ENCODE measurements at places on chromosomes 2 and 18.

- DNase-seq, result no peak
Observed at GRCh38 chr2:2575870-2576386, 244.9 kb upstream of the MYT1L start.

DNA sequence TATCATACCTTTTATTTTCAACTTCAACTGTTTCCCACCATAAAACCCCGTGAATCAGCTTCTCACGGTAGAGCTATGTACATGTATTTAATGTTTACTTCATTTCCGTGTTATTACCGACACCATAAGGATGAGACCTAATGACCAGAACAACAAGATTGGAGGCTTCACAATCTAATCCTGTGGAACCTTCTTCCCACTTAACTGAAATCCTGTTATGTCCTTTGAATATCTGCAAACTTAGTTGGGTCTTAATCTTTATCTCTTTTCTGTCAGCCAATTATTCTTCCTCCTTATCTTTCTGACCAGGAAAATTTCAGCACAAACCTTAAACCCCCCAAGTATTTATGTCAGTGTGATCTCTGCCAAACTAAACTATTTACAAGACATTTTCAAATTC, 214.4 kb downstream of the TMX3 start:
- DNase-seq, result no peak

DNA sequence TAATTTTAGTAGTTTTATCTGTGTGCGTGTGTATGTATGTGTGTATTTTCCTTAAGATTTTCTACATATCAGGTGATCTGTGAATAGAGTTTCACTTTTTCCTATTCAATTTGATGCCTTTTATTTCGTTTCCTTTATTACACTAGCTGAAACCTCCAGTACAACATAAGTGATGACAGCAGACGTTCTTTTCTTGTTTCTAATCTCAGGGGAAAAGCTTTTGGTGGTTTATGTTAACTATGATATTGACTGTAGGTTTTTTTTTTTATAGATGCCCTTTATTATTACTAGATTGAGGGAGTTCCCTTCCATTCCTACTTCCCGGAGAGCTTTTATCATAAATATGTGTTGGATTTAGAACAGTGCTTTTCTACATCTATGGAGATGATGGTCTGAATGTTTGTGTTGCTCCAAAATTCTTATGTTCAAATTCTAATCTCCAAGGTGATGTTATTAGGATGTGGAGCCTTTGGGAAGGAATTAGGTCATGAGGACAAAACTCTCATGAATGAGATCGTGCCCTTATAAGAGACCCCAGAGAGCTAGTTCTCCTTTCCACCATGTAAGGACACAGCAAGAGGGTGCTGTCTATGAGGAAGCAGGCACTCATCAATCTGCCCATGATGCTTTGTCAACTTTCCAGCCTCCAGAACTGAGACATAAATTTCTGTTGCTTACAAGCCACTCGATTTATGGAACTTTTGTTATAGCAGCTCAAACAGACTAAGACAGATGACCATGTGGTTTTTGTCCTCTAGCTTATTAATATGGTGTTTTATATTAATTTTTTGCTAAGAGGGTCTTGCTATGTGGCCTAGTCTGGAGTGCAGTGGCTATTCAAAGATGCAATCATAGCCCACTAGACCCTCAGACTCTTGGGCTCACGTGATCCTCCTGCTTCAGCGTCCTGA, 5.9 kb upstream of the RHBDD1 start:
- DNase-seq, result no peak

- DNase-seq, result no peak
Observed at GRCh38 chr18:37657493-37657892, 91.9 kb upstream of the CELF4 start.

- DNase-seq, result no peak
Observed at GRCh38 chr2:69280796-69281412, 106.1 kb downstream of the GFPT1 start.

DNA sequence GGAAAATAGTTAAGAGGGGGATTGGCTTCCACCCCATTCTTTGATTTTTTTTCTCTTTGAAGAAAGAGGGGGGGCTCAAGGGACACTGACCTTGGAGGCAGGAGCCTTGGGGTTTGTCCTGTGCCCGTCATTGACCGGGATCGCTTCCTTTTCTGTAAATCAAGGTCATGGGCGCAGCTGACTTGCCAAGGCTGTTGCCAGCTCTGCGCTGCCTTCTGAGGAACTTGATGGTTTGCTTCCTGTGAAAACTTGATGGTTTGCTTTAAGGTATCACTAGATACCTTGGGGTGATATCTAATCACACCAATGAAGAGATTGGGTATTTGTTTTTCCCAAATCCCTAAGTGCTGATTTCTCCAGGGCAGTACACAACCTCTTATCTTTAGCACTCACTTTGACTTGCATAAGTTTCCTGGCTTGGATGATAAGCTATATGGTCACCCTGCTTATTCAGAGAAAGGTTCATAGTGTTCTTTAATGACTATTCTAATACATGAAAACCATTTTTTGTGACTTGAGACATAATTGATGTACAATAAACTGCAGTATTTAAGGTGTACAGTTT, 56.0 kb downstream of the DGKD start:
- no peak for DNase-seq

DNA sequence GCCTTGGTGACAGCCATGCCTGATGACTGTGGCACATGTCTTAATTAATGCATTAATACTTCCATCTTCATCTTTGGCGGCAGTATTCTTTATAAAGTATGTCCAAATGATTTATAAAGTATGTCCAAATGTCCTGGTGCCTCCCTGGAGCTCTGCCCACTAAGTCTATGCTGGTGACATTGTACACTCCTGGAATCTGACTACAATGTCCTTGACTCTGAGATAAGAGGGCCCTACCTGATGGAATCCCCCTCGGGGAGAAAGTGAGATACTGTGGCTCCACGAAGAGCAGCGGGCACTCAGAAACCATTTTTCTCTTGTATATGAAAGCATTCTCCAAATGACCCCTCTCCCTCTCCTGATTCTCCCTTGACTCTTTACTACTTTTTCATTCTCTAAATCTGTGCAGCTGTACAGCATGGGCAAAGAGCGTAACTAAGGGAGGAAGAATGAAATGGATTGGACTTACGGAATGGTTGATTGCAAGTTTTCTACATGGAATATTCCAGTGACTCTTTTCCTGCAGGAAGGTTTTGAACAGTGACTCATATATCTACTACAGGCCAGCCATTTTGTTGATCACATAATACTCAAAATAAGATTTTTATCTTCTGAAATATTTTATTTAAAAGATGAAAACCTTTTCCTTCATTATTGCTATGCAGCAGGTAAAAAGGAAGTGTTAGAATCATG, 17.3 kb downstream of the RAB12 start:
- no peak for DNase-seq

DNA sequence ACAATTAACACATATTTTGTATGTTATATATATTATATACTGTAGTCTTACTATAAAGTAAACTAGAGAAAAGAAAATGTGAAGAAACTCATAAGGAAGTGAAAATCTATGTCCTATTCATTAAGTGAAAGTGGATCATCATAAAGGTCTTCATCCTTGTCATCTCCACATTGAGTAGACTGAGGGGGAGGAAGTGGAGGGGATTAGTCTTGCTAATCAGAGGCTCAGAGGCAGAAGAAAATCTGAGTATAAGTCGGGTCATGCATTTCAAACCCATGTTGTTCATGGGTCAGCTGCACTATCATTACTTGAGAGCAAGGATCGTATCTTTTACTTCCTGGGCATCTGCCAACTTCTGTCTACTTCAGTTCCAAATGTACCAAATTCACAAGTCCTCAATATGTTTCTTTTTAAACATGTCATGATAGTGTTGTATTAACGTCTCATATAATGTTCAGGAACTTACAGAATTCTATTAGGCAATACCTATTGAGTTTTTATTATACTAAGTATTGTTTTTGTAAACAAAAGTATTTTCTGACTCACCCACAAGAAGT, 208.9 kb upstream of the BOD1L2 start:
- no peak for DNase-seq

GRCh38 chr2:8015848-8016600, 665.8 kb upstream of the ID2 start:
- no peak for DNase-seq

DNA sequence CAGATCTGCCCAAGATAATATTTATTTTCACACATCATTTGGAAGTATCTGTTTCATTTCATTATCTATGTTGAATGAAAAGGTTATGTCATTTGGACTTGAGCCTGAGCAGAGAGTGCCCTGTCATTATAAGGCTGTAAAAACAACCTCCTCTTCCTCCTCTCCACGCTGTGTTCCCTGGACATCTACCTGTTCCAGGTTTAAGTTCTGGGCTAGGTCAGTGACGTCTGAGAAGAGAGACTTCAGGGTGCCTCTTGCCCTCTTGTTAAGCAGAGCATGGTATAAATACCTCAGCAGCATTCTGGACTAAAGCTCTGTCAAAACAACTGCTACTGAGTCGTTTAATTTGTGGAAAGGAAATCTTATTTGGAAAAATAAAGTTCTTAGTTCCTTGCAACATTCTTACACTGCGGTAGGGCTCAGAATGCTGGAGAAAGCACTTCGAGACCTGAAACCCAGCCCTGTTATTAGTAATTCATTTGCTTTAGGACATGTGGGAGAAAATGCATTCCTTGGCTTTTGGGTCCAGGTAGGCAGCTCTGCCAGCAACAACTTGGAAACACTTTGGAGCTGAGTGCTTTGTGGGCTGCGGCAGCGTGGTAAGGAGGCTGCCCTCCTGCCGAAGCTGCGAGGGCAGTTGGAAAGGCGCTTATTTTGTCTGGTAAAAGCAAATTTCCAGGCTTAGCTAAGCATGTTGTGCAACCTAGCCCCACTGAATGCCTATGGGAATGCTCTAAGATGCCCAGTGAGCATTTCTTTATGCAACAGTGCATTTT, 91.8 kb upstream of the NEDD4L start:
- no peak for DNase-seq

DNA sequence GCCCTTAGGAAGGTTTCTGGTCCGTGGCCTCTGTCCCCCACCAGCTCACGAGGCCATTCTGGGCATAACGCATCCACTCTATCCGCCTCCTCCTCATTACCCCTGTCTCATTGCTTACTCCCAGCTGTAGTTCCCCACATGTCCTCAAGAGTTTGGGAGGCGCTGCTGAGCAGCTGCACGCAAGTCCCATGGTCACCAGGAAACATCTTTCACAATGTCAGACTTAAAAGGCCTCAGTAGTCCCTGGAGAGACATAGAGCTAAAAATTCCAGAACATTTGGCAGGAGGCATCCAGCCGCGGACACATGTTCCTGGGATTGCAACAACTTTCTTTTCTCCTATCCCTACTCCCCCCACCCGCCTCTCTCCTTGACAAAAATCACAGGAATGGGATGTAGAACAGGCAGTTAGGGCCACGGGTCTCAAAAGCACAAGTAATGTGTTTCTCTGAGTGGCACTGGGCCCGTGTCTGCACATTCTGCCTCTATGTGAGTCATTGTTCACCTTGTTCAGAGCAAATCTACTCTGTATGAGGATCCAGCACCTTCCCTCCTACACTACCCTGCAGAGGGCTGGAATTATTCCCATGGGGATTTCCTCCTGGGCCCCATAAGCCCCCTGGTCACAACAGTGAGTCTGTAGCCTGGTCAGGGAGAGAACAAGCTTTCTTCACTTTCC, 8.1 kb downstream of the LBH start:
- DNase-seq, result peak; percentile 58

DNA sequence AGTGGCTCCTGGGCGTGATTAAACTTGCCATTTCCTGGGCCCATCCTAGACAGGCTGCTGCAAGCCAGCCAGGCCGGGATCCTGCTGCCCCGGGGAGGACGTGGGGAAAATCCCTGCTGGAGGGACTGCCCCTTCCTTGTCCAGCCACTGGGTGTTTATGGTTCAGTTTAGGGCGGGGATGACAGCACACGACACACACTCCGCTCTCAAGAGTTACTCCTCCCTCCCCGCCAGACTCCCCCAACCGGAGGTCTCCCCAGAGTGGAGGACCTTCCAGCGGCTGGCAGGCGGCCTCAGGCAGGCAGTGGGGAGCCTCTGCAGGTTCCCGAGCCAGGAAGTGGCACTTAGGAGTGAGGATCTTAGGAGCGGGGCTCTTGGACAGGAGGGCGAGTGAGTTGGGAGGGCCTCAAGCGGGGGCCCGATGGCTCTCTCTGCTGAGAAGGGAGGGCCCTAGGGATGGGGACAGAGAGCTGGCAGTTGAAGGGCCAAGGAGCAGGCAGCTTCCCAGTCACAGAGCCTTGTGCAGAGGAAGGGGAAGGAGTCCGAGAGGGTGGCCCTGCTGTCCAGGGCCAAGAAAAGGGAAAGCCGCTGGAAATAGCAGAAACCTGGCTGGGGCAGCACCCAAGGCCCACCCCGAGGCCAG, 5.7 kb upstream of the GPR35 start:
- peak; percentile 61 for DNase-seq

DNA sequence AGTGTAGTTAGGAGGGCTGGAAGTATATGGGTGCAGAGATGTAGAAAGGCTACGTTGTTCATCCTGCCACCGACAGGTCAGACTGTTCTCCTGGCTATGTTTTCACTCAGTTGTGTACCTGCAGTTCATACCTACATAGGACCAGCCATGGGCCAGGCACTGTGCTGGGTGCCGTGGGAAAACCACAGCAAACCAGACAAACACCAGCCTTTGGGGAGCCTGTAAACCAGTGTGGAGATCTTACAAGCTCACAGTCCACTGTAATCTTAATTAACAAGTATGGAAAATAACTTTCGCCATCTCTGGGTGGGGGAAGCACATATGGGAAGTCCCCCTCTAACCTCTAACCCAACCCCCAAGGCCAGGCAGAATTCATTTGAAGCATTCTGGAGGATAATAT, 12.7 kb downstream of the NCK2 start:
- DNase-seq, result no peak

DNA sequence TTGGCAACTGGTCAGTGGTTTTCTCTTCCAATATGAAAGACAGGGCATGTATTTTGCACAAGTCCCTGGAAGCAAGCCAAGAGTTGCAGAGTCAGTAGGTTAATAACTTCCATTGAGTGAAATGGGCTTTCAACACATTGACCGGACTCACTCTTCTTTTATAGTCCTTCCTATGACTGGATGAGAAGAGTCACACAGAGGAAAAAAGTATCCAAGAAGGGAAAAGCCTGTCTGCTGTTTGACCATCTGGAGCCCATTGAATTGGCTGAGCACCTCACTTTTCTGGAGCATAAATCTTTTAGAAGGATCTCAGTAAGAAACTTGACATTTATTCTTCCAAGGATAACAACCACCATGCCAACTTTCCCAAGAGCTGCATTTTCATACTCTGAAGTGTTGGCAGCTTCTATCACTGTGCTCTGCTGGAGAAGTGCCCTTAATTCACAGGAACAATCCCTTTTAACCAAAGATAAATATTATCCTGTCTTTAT, 45.4 kb downstream of the RASGRP3 start:
- no peak for DNase-seq
